ENCODE measurements at places on chromosomes 2 and 18.

GRCh38 chr2:214265991-214266489, 144.8 kb upstream of the VWC2L start:
- H3K27me3 ChIP-seq = no peaks in the 10 kb centered on the region
- H3K4me1 ChIP-seq = no peaks in the 10 kb centered on the region
- DNase-seq = no peak

DNA sequence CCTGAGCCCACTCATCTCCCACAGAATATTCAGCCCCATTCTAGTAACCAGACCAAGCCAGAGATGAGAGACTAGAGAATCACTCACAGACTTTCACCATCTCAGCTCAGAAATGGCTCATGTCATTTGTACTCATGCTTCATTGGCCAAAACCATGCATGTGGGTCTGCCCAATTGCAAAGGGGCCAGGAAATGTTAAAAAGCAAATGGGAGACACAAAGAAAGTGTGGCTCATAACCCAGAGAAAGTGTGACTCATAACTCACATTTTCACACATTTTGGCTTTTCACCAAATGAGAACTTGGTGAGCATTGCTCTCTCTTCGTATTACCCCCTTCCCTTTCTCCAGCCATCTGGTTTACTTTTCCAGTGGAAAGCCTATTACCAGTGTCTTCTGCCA, 66.2 kb downstream of the MDH1 start:
- H3K4me1 ChIP-seq = peaks cover 7% of the 10 kb centered on the region
- H3K27me3 ChIP-seq = peaks cover 10% of the 10 kb centered on the region
- H3K27ac ChIP-seq = no peak overlapping the region
- no peak overlapping the region for H3K4me3 ChIP-seq
- H3K36me3 ChIP-seq = no peaks in the 10 kb centered on the region

DNA sequence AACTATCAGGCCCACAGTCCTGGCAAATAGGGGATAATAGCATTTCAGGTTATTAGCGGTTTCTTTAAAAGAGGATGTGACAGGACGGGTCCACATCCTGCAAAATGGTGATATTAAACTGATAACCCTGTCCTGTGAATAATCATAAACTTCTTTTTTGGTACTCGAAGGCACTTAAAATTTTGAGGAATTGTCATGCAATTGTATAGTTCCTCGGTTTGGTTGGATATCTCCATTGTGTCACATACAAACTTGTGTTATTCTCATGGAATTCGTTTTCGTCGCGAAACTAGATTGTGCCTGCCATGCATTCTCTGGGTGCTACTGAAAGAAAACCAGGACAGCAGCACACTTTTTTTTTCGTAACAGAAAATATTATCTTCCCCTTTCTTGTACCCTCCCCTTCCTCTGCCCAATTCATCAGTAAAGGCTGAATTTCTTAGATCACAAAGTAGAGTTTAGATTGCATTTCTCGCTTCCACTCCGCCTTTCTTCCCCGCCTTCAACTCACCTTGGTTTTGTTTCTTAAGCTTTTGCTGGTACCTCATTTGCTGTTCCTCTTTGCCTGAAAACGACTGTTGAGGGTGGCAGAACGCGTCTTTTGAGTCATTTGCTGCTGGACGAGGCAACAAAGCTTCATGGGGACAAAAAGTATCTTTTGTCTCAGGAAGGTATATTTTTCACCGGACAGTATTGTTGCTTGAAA, 1.3 kb downstream of the CERS6 start:
- H3K4me1 ChIP-seq = peaks cover 44% of the 10 kb centered on the region
- no peaks in the 10 kb centered on the region for H3K27me3 ChIP-seq
- H3K36me3 ChIP-seq = peaks cover 7% of the 10 kb centered on the region
- peak overlapping the region; percentile 90 for H3K4me3 ChIP-seq
- DNase-seq = no peak
- H3K27ac ChIP-seq = peak overlapping the region; percentile 80

- H3K27ac ChIP-seq = peak overlapping the region; percentile 67
- peaks cover 38% of the 10 kb centered on the region for H3K36me3 ChIP-seq
- DNase-seq = no peak
- H3K4me3 ChIP-seq = no peak overlapping the region
- H3K27me3 ChIP-seq = no peaks in the 10 kb centered on the region
These were observed 11.4 kb downstream of the UBE2F start for GRCh38 chr2:237978058-237978712.

DNA sequence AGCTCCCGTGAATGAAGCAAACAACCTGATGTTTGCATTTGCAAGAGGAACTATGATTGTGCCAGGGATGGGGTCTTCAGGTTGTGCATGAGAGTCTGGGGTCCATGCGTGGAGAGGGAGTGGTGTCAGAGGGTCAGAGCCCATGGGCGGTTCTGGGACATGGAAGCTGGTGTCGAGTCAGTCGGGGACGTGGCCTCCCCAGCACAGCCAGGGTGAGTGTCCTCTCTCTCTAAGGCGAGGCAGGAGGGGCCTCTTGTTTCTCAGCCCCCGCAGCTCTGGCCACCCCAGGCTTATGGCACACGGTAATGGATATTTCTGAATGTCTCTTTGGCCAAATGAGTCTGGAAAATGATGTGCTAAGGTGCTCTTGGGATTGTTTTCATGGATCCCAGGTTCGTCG, 118.6 kb downstream of the RTP5 start:
- no peak for DNase-seq
- H3K4me1 ChIP-seq = peaks cover 15% of the 10 kb centered on the region
- no peak overlapping the region for H3K4me3 ChIP-seq
- no peaks in the 10 kb centered on the region for H3K36me3 ChIP-seq
- H3K27ac ChIP-seq = no peak overlapping the region

GRCh38 chr2:65382323-65382722, 50.1 kb downstream of the SPRED2 start:
- no peaks in the 10 kb centered on the region for H3K36me3 ChIP-seq
- H3K4me3 ChIP-seq = peak overlapping the region; percentile 20
- DNase-seq = no peak
- H3K27ac ChIP-seq = no peak overlapping the region

- H3K27ac ChIP-seq = peak overlapping the region; percentile 40
- H3K36me3 ChIP-seq = peaks cover 6% of the 10 kb centered on the region
- H3K4me1 ChIP-seq = peaks cover 5% of the 10 kb centered on the region
- peaks cover 3% of the 10 kb centered on the region for H3K27me3 ChIP-seq
These were observed 430.9 kb upstream of the HNRNPA3 start for GRCh38 chr2:176781570-176782217.

DNA sequence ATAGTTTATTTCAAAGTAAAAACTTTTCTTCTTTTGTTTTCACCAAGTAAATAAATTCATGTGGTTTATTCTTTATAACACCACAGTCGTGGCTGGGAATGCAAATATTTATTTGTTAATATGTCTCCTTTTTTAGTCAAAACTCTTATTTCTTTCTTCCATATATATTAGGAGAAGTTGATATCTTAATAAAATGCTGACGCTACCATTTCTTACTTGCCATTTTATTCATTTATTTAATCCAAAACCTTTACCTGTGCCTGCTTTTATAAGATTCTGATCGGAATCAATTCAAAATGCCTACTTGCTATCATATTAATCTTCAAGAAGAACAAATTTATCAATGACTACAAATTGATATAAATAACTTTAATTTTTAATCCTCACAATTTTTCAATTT, 362.9 kb upstream of the FSIP2 start:
- H3K36me3 ChIP-seq = no peaks in the 10 kb centered on the region
- no peak overlapping the region for H3K27ac ChIP-seq
- H3K27me3 ChIP-seq = no peaks in the 10 kb centered on the region
- H3K4me1 ChIP-seq = no peaks in the 10 kb centered on the region
- no peak overlapping the region for H3K4me3 ChIP-seq
- DNase-seq = no peak

GRCh38 chr2:239642406-239643004, 241.7 kb upstream of the HDAC4 start:
- H3K36me3 ChIP-seq = no peaks in the 10 kb centered on the region
- H3K27me3 ChIP-seq = peaks cover 2% of the 10 kb centered on the region
- H3K4me3 ChIP-seq = no peak overlapping the region
- DNase-seq = no peak
- no peaks in the 10 kb centered on the region for H3K4me1 ChIP-seq

GRCh38 chr2:161609930-161610329, 14.3 kb upstream of the SLC4A10 start:
- H3K27ac ChIP-seq = no peak overlapping the region
- no peak for DNase-seq
- no peaks in the 10 kb centered on the region for H3K36me3 ChIP-seq
- H3K27me3 ChIP-seq = peaks cover 13% of the 10 kb centered on the region
- H3K4me3 ChIP-seq = no peak overlapping the region

DNA sequence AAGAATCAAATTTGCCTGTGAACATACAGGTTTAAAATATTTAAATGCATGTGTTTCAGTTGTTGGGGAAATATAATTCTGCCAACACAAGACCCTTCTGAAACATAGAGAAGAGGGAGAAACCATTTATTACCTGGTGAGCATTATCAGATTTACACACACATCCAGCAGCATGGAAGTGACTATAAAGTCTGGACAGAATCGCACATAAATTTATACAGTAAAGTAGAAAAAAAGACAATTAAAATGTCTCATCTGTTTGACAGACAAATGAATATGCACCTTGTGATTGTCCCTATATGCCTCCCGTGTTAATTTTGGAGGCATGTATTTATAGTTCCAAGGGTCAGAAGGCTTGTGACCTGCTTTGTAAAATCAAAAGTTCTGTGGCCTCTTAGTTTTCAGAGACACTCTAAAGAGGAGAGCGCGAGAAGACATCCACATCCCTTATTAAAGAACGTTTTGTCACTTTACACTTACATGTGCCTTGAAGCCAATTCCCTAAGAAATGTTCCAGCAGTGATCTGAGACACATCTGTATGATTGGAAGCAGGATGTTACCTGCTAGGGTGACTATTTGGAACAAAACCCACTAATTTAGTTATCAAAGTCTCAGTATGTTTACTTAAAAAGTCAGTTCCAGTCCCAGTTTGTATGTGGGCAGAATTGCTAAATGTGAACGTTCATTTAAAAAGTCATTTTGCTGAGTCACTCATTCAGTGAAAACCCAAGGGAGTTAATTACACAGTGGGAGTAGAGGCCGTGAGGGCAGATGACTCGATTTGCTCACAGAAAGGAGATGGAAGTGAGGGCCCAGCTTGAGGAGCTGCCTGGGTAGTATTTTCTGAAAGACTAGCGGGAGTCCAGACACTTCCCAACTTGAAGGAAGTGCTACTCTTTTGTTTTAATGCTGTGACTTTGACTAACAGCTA, 527.6 kb upstream of the MEX3C start:
- DNase-seq = no peak
- no peak overlapping the region for H3K27ac ChIP-seq
- no peaks in the 10 kb centered on the region for H3K27me3 ChIP-seq
- H3K4me1 ChIP-seq = no peaks in the 10 kb centered on the region
- H3K36me3 ChIP-seq = no peaks in the 10 kb centered on the region

GRCh38 chr2:168641636-168642035, 160.8 kb upstream of the NOSTRIN start:
- no peak overlapping the region for H3K4me3 ChIP-seq
- no peak overlapping the region for H3K27ac ChIP-seq

- DNase-seq = no peak
- H3K36me3 ChIP-seq = no peaks in the 10 kb centered on the region
- no peaks in the 10 kb centered on the region for H3K27me3 ChIP-seq
- no peak overlapping the region for H3K4me3 ChIP-seq
These were observed 57.5 kb upstream of the AGPS start for GRCh38 chr2:177334940-177335543.

DNA sequence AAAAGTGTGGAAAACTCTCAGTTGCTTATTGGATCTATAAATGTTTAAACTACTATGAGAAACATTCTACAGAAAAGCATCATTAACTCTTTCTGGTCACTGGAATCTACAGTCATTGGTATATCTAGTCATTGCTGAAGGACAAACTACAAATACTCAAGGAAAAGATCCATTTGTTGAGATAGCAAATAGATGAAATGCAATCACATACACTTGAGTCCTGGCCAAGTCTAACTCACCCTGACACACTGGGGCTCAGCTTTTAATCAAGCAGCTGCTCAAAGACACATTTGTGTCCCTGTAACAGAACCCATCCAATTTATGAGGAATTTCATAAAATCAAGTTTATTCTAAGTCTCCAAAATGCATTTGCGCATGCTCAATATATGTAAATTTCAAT, 68.7 kb downstream of the CDH2 start:
- H3K27ac ChIP-seq = no peak overlapping the region
- H3K36me3 ChIP-seq = no peaks in the 10 kb centered on the region
- no peak for DNase-seq
- H3K4me1 ChIP-seq = no peaks in the 10 kb centered on the region
- no peak overlapping the region for H3K4me3 ChIP-seq

GRCh38 chr2:71995067-71995665, 152.5 kb downstream of the CYP26B1 start:
- H3K36me3 ChIP-seq = no peaks in the 10 kb centered on the region
- H3K4me3 ChIP-seq = no peak overlapping the region
- H3K27ac ChIP-seq = no peak overlapping the region
- DNase-seq = no peak
- H3K27me3 ChIP-seq = peaks cover 2% of the 10 kb centered on the region
- H3K4me1 ChIP-seq = no peaks in the 10 kb centered on the region

DNA sequence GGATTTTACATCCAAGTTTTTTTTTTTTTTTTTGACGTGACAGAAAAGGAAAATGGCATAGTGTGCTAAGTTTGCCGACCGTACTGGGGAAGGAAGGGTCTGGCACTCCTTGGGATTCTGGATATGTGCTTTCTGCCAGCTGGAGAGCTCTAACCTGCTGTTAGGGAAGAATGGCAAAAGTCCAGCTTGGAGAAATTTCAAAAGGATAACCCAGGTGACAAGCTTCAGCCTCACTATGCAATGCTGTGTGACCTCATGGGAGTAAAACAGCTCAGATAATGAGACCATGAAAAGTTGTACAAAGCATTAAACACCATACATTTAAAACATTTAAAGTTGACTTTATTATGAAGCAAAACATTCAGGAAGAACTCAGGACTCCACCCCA, 10.3 kb upstream of the GPR45 start:
- peaks cover 8% of the 10 kb centered on the region for H3K4me1 ChIP-seq
- DNase-seq = no peak
- no peaks in the 10 kb centered on the region for H3K27me3 ChIP-seq
- H3K4me3 ChIP-seq = no peak overlapping the region
- no peak overlapping the region for H3K27ac ChIP-seq

DNA sequence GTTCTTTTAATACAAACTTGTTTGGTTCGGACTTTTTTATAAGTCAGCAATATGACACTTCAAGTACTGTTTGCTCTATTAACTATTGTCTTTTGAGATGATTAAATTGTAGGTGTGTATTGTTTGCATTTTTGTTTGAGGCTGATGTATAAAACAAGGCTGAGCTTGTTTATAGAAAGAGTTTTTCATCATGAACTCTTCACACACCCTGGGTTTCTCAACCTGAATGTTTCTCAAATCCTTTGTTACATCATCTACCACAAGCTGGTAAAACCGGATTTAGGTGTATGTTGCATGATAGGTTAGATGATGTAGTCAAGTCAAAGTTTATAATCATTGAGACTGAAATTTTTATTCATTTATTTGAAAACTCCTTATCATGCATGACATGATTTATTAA, 335.2 kb upstream of the LRATD1 start:
- no peaks in the 10 kb centered on the region for H3K27me3 ChIP-seq
- no peaks in the 10 kb centered on the region for H3K4me1 ChIP-seq
- no peak overlapping the region for H3K27ac ChIP-seq
- DNase-seq = no peak

All from activated naive CD8-positive, alpha-beta T cell treated with anti-CD3 and anti-CD28 coated beads, Interleukin-2, amount 50 U/mL, for 24 hours (primary cell).